ENCODE measurements at places on chromosomes 12 and 14.
A peak's percentile ranks its signal among the peaks of the same experiment; 100 is the strongest.

GRCh38 chr12:120118321-120119061, 1.9 kb upstream of the RAB35 start:
- ATAC-seq, result no peak

DNA sequence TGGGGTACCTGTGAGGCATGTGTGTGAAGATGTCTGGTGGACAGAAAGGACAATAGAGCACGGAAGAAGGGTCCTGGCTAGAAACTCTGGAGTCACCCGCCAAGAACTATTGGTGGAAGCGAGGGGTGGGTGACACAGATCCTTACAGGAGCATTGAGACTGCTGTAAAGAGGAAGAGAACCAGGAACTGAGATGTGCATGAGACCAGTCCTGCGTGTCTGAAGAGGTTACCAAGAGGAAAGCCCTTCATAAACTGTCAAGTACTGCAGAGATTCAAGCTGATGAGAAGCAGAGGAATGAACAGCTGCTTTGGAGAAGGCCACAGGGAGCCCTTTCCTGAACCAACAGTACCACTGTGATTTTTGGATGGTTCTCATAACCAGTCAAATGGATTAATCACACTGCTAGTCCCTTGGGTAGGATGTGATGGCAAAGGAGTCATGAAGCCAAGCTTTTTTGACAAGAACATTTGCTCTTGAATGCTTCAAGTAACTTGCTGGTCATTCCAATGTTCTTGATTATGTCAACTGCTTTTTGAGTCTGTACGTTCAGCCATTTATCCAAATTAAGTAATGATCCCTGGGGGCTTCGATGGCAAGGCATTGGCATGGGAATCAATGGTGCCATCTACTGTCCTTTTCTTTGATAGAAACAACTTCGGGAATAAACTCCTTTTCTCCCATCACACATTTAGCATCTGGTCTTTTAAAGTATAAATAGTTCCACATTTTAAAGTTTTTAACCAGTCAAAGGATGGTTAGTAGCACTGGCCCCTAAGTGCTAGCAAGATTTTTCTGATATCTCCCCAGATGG, 42.9 kb downstream of the GPR135 start:
- ATAC-seq, result peak; percentile 80

DNA sequence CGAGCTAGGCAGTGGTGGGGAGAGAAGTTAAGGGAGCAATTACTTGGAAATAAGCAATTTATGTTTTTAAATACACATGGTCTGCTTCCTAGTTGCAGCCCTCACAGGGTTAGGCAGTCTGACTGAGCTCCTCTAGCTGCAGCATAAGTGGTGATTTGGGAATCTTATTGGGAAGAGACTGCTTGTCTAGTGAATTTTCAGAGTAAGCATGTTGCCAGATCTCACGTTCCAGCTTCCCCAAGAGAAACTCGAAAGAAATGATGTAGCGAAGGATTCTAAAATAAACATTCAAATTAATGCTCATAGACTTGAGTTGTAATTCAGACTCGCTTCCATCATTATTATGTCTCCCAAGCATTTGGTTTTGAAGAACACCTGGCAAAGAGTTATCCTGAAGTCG, 440.2 kb downstream of the ATP23 start:
- ATAC-seq, result no peak

- no peak for ATAC-seq
These were observed 225.1 kb upstream of the CRY1 start for GRCh38 chr12:107318556-107318805.

DNA sequence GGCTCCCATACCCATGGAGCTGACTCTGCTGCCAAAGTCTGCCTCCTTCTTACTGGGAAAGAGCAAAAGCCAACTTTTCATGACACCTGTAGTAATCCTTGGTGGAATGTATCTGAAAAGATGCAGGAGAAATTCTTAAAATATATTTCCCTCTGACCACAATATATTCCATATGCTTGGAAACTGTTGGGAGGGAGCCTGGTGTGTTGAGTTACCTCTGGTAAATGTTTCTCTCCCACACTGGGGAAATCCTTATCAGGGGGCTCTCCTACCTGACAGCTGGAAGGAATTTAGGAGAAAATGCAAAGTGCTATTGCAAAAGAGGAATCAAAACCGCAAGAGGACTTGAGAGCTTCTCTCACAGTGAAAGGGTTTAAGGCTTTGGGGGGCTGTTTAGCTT, 139.4 kb downstream of the TBX5 start:
- no peak for ATAC-seq

DNA sequence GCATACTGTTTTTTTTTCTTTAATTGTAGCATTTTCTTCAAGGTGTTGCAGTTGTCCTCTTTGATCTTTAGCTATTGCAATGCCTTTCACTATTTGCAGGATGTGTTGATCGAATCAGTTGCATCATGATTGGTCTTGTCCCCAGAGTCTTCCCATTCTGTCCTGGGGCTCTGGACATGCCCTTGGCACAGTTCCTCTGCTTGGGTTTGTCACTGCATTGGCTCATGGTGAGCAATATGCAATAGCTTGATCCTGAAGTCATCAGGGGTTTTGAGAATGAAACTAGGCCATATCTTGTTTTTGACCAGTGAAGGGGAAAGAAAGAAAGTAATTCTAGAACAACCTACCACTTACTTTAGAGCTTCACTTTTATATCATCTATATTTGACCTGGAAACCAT, 281.5 kb downstream of the TMEM117 start:
- no peak for ATAC-seq

DNA sequence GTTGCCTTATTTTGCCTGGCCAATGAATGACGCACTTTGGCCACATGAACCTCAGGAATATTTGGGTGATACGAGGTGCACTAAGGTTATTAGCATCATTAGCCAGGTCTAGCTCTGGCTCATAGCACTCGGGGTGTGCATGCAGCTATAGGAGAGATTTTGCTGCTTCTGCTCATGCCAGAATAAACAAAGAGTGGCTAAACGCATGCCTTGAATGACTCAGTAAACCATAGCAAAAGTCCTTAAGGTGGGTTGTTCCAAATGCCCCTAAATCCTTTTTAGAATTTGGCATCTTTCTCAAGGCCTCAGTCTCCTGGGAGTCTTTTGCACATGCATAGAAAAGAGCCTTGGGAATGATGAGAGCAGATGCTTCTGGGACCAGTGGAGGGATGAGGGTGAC, 343.7 kb upstream of the FKBP4 start:
- ATAC-seq, result no peak

DNA sequence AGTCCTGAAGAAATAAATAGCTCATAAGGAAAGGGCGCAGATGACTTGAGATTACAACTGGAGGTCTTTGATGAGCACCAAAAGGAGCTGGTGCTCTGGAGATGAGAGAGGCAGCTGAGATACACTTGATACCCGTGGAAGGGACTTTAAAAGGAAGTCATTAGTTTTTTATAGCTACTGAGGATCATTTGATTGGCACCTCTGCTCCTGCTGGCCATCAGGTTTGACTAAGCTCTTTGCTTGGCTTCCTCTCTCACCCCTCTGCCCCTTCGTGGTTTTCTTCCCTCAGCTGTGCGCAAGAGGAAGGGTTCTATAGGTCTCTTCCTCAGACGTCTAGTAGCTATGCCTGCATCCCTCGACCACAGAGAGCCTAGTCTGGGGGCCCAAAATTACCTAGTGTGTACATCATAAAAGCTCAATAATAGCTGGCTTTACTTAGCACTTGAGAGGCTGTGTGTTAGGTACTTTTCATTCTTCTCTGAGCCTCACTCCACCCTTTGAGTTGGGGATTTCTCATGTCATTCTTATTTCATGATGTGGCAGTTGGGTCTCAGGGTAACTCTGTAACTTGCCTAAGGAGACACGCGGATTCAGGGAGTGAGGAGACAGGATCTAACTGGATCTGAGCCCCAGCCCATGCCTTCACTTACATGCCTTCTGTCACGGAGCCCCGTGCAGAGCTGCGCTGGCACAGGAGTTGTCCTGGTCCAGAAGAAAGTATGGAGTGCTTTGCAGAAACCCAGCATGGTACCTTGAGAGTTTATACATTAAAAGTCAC, 68.4 kb upstream of the ASPG start:
- ATAC-seq, result no peak

- peak; percentile 80 for ATAC-seq
These were observed 100.5 kb downstream of the LRRC74A start for GRCh38 chr14:76926521-76927251.

GRCh38 chr14:54674046-54674741, 107.3 kb downstream of the SAMD4A start:
- no peak for ATAC-seq

- ATAC-seq, result no peak
These were observed 127.4 kb downstream of the KTN1 start for GRCh38 chr14:55707365-55707804.

DNA sequence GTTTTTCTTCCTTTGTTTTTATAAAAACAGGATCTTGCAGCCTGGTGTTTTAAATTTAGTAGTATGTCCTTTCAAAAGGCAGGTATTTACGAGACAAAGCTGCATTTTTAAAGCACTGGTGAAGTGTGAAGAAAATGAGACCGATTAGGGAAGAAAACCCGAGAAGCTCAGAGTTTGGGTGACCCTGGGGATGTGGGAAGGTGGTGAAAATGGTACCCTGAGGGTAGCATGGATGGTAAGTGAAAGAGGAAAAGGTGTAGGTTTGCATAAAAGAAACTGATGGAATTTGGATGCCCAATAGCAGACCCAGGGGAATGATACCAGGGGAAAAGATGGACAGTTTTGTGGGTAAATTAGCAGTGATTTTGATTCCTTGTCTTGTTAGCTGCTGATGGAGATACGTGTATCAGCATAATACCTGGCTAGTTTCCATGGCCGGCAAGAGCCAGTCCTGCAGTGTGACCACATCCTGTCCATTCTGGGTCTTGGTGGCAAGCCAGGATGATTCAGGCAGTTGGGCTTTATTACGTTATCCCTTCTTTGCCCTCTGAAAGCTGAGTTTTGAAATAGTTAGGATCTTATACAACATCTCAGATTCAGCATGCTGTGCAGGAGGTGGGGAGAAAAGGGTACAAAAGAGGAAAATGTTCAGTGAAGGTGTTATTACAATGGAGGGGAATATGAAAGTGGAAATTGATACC, 8.9 kb downstream of the BICD1 start:
- ATAC-seq, result no peak

- ATAC-seq, result no peak
These were observed 165.5 kb downstream of the SLC38A4 start for GRCh38 chr12:46660276-46660675.

DNA sequence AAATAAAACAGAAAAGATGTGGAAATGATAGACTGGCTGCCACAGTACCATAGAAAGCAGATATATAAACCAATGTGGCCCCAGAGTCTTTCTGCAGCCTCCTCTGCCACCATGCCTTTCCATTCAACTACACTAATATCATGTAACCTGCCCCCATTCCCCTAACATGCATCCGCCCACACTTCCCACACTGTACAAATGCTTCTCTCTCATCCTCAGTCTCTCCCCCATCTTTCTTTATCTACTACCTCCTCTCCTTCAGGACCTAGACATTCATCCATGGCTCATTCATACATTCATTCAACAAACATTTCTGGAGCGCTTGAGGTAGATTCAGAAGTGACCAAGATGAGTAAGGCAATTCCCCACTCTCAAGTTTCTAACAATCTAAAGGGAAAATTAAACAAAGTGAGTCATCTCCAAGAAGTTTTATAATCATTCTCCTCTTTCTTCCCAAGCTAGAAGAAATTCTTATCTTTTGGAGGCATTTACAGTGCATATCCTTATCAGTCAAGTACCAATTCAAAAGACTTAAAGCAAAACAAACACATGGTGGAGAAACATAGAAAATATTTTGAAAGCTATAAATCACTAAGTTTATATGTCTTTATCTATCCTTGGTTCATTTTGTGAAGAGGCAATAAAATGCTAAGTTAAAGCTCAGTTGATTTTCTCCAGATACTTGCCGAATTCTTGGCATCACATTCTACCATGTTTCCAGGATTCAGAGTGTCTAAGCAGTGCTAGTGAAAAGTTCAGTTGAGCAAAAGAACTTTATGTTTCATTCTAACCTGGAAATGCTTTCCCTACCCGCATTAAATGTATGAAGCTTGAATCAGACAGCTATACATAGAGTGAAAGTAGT, 70.5 kb upstream of the FRMD6 start:
- ATAC-seq, result no peak

DNA sequence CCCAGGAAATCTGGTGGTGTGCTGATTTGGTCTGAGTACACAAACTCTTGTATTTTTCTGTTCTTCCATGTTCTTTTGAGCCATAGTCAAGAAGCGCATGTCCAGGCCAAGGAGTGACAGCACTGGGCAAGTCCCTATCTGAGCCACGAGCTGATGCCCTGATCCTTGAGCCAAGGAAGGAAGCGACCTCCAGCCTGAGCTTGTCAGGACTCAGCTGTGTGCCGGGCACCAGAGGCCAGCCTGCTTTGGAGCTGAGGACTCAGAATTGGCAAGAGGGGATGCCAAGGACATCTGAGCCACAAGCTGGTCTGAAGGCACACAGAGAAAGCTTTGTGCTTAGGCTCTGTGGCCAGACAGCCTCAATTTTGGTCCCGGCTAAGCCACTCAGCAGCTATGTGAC, 52.6 kb downstream of the GALNT16 start:
- no peak for ATAC-seq

DNA sequence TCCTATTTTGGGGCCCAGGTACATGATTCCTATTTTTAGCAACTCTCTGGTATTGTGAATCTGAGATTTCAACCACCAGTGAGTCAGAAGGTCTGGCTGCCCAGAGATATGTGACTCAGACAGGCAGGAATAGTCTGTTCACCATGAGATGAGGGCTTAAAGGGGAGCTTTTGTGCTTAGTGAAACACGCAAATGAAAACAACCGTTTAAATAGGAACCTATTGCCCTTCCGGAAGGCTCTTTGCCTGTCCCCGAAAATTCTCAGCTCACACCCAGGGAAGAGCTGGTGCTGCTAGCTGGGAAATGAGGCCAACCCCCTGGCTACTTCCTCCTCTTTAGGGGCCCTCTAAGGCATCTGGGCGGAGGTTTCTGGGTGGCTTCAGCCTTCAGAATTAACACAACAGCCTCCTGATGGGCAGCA, 283.6 kb downstream of the CACNA1C start:
- ATAC-seq, result peak; percentile 66

- ATAC-seq, result no peak
These were observed 3.7 kb upstream of the TM9SF1 start for GRCh38 chr14:24198814-24199524.

DNA sequence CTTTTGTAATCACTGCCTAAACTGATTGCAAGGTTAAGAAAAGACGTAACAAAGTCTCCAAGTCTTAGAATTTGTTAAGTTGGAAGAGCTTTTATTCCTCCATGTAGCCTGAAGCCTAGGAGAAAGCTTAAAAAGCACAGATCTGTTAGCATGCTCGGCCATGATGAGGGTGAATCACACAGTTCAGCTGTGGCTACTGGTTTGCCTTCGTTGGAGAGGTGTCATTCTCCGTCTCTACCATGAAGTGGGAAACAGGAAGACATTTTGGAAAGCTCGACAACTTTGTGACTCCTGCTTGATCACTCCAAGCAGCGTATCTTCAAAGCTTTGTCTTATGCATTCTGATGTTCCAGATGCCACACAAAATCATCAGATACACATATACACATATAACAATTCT, 27.1 kb downstream of the DCP1B start:
- ATAC-seq, result no peak

DNA sequence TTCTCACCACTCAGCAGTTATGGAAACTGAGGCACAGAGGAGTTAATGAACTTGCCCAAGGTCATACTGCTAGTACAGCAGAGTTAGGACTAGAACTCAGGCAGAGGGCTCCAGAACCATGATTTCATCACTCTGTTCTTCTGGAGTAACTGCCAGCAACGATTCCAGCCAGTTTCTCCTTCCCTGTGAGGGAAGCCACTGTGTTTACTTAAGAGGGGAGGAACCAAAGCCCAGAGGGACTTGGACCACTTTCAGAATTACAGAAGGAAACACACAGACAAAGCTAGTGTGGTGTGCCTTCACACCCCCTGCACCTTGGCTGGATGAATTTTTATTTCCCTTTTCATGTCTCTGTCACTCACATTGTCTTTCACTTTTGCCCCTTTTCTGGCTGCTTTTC, 398.2 kb downstream of the DPF3 start:
- no peak for ATAC-seq

All from stimulated activated memory B cell treated with anti-CD40 and anti-IgM and Interleukin-4, amounts not matched to agents 10 μg/mL and 1 μg/mL and 100 μg/mL, for 72 hours (primary cell).